ENCODE measurements at places on chromosomes 7 and 10.

DNA sequence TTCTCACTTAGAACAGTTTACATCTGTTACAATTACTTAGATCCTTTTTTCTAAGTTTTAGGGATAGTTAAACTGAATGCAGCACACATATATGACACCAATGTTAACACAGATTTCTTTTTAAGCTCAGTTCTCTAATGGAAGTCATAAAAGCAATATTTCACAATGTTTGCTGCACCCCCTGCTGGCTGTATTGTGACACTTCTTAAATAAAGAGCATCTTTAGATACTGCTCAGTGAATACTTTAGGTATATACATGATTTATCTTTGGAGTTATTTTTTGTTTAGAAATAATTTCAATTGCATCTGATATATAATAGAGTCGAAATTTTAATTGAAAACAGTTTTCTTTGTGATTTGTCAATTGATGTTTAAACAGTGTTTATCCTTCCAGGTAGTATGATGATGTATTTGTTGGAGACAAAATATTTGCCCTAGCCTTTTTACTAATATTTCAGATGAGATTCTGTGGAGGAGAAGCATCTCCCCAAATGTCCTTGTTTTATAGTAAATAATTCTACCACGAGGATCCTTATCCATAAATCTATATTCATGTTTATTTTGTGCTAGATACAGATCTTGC, 174.4 kb downstream of the ST7 start:
- no peak for DNase-seq

DNA sequence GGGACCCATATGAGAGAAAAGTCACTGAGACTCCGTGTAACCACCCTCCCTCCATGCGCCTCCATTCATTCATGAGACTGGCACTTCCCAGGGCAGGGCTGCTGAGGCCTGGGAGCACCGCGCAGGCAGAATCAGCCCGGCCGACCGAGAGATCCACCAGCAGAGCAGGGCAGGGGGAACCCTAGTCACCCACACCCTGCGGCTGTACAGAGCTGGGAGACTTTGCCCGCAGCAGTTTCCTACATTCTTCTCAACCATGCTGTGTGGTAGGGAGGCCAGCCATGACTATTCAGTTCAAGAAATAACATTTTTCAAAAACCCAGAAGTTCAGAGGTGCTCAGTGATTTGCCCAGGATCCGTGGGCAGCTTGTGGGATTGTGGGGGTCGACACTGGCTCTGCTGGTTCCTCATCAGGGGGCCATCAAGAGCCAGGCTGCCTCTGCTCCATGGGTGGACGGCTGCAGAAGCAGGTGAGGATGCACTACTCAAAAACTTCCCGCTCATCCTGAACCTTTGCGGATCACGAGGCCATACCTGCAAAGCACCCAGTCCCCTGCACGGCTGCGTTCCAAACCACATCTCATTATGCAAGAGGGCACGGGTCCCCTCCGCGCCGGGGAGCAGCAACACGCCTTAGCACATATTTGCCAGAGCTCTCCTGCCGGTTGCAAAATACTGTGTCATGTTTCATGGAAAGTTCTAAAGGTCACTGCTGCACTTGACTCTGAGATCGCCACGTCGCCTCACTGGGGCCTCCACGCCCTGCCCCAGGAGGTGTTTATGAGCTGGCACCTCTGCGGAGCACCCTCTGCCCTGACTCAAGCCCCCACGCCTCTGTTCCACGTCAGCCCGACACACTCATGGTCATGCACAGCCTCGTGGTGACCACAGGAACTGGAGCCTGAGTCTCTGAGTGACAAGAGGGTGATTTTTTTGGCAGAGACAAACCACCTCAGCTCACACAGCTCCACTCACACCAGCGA, 132.0 kb downstream of the PRKAG2 start:
- no peak for DNase-seq

- DNase-seq, result no peak
Observed at GRCh38 chr7:30906515-30907240, 5.0 kb upstream of the AQP1 start.

DNA sequence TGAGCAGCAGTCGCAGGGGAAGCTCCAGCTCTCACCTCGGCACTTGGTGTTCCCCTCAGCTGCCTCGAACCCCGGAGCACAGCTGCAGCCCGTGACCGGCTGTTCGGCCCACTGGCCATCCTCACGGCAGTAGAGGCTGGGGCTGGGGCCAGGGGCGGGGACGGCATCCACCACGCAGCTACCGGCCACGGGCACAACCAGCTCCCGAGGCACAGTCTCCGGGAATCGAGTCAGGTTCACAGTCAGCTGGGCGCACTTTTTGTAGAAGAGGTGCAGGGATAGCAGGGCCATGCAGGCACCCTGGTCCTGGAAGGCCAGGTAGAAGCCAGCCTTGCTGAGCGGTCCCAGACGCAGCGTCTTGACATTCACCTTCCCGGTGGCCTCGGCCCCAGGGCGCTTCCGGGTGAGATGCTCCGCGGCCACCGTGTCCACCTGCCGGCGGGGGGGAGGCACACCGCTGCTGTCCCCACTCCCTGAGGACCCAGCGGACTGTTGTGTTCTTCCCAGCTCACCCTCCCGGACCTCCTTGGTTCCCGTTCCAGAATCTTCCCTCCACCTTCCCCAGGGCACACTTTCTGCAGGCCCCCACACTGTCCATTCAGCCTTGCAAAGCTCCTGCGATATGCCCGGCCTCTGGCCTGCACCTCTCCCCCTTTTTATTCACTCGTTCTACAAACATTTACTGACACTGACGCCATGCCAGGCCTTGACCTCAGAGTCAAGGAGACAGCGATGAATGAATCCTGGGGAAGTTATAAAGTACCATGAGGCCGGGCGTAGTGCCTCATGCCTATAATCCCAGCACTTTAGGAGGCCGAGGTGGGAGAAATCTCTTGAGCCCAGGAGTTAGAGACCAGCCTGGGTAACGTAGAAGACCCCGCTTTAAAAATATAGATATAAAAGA, 4.8 kb downstream of the EPHB4 start:
- DNase-seq, result peak; percentile 6

DNA sequence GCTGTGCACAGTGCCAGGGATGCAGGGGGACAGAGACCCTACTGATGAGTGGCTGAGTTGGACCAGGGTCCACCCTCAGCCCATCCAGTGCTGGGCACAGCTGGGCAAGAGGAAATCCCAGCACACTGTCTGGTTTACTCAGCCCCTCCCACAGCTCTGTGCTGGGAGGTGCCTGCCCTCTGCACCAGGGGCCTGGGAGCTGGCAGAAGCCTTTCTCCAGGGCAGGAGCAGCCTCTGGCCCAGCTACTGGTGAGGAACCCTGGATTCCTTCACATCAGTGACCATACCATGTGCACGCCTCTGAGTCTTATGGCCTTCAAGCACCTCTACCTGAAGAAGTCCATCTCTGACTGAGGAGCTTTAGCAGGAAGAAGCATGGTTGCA, 25.9 kb upstream of the C10orf71 start:
- DNase-seq, result no peak

GRCh38 chr10:87866412-87866974, 3.1 kb downstream of the PTEN start:
- DNase-seq, result no peak

- no peak for DNase-seq
Observed at GRCh38 chr7:74015670-74016069, 12.3 kb upstream of the ELN start.

- DNase-seq, result no peak
Observed at GRCh38 chr7:85205754-85206153, 18.9 kb upstream of the SEMA3D start.

GRCh38 chr10:77582710-77583115, 54.9 kb downstream of the KCNMA1 start:
- DNase-seq, result no peak

DNA sequence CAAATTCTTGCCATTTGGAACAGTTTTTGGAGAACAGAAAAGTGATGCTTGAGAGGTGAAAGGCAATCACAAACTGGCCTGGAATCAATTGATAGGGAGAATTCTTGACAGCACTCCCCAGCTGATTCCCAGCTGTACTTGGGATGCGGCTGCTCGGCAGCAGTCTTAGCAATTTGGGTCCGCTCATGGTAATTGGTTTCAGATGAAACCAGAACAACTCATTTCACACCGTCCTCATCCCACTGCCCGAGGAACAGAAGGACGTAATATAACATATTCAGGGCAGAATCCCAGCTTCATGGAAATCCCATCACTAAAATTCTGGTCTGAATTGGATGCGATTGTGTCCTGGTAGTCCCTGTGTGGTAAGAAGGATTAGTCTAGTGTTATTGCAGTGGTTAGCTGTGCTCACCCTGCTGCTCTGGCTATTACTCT, 223.3 kb upstream of the FERD3L start:
- no peak for DNase-seq

DNA sequence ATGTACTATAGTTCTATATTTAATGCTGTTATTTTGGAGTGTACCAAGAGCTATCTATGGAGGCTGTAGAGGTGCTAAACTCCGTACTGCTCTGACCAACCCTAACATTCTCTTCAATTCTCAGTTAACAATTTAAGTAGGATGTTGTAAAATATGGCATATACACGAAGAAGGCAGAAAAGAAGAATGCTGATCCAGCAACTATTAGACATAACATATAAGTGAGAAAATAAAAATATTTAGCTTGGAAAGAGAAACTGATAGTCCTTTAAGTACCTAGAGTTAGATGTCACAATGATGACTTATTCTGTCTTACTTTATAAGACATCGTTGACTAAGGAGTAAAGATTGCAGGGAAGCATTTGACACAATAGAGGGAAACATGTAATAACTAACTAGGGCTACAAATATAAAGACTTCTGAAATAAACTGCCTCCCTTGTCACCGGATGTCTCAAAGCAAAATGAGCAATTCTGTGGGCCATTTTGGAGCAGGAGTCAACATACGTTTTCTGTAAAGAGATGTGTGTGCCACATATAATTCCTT, 159.5 kb downstream of the CPEB3 start:
- no peak for DNase-seq

GRCh38 chr10:110546499-110547110, 20.9 kb upstream of the SMC3 start:
- DNase-seq, result no peak

GRCh38 chr10:86657011-86657395, 2.7 kb downstream of the OPN4 start:
- DNase-seq, result no peak

GRCh38 chr10:6583447-6583846, 3.4 kb upstream of the PRKCQ start:
- DNase-seq, result no peak

GRCh38 chr7:107809179-107809578, 6.2 kb upstream of the SLC26A3 start:
- no peak for DNase-seq

GRCh38 chr7:157854066-157854891, 517.5 kb downstream of the DNAJB6 start:
- no peak for DNase-seq

GRCh38 chr7:32293833-32294232, 196.3 kb downstream of the LSM5 start:
- no peak for DNase-seq

GRCh38 chr7:41122256-41122987, 580.5 kb downstream of the INHBA start:
- DNase-seq, result no peak

GRCh38 chr7:20399521-20399920, 68.8 kb downstream of the ITGB8 start:
- no peak for DNase-seq

- DNase-seq, result no peak
Observed at GRCh38 chr10:49180444-49180860, 7.7 kb downstream of the TMEM273 start.

DNA sequence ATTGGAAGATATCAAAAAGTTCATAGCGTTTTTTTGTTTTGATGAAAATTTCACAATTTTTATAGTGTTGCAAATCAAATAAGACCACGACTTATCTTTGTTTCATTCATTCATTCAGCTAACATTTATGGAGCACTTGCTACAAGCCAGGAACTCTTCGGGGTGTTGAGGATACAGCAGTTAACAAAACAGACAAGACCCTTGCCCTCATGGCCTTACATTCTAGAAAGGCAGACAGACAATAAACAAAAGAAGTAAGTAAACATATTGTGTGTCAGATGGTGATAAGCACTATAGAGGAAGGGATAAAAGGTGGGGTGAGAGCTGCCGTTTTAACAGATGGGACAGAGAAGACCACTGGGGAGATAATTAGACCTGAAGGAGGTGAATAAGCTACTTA, 41.6 kb upstream of the GSAP start:
- DNase-seq, result no peak

DNA sequence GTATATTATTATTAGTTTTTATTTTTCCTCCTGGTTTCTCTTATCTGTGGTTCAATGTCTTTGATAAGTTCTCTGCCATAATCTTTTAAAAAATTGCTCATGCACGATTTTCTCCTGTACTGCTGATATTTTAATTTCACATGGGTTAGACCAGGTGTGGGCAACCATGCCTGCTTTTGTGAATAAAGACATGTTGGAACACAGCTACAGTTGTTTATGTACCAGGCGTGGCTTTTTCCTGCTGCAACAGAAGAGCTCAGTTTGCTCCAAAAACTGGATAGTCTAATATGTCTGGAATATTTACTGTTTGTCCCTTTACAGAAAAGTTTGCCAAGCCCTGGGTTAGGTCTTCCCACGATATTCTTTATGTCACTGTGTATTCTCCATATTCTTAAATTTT, 105.2 kb downstream of the VWC2 start:
- no peak for DNase-seq

DNA sequence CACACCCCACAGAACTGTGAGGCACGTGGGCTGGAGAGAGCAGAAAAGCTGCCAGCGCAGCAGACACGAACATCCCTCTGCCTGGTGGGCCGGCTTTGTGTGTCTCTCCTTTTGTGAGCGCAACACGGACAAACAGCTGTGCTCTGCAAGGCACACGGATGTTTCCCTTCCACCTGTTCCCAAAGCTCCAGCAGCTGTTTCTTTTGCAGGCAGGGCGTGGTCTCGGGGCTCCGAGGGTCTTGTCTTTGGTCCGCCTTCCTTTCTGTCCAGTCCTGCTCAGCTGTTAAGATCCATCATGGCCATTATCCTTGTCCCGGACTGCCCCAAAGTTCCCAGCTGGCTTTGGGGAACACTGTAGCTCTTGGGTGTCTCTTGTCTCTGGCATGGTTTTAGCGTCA, 32.7 kb upstream of the SH2B2 start:
- DNase-seq, result no peak

DNA sequence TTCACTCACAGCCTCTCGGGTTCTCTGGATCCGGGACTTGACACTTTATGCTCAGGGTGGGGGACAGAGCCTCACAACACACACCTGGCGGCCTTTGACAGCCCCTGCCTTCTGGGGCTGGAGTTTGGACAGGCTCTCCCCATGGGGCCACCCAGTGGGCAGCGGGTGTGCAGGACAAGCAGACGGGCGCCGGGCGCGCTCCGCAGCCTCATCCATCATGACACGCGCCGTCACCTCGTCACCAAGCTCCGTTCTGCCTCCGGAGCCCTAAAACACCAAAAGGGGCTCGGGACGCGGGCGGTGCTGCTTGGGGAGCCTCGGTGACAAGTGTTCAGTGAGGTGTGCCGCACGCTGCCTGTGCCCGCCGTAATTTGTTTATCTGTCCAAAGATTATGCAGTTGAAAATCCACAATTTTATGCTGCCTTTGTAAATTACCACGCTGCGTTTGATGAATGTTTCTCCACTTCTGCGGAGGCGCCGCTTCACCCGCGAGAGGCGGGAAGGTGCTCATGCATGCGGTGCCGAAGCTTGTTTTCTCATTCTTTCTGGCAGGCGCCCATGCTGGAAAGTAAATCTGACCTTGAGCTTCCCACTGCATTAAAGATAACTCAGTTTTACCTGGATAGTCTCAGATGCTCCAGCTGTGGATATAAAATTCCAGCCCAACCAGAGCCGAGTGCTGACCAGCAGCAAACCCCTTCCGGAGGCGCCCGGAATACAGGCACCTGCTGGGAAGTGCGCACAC, 6.2 kb downstream of the NKX6-2 start:
- DNase-seq, result no peak

- no peak for DNase-seq
Observed at GRCh38 chr10:71103961-71104360, 108.4 kb upstream of the UNC5B start.

All from D721Med (cell line).